Right forelimb (tissue), 1 donor: ENCODE measurements at places on chromosomes 3 and 15.

GRCh38 chr15:51199541-51199940 lies 104.8 kb upstream of the TNFAIP8L3 start:
- DNase-seq: no peak

- DNase-seq: no peak
Observed at GRCh38 chr3:108251844-108252243, 29.6 kb upstream of the IFT57 start.

DNA sequence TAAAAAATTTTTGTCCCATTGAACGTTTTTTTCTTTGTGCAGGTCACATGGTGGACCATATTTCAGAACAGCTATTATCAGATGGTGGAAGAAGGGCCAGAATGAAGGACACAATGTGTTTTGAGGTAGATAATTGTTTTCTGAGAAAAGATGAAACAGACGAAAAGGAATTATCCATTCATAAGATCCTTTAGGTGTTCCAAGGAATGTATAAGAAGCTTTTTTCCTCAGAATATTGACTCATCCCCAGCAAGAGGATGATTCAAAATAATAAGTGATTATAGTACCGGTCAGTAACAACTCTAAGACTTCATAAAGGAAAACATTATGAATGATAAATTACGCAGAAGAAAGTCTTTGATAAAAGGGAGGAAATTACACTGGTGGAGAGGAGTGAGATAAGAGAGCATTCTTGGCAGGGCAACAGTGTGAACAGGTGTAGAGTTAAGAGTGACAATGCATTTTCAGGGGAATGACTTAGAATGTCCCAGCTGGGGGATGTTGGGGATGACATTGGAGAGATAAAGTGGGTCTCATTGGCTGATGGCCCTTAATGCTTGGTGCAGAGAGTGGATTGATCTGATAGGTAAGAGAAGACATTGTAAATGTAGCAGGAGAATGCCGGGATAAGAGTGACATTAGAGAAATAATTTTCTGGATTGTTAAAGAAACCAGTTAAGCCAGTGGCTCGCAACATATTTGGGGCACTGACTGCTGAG lies 27.0 kb upstream of the AQP9 start:
- DNase-seq: no peak

DNA sequence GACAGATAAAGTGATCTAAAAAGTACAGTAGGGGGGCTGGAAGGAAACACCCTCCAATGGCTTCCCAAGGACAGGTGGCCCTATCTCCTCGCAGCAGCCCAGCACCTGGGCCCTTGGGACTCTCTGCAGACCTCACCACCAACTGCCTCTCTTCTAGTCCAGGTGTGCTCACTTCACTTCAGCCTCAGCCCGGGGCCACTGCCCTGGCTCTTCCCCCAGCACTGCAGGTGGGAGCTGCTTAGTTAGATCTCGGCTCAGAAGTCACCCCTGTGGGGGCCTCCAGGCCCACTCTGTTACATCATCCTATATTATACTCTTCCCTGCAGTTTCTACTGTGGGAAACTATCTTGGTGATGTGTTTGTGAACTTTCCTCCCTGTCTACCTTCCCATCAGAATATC lies 2.0 kb downstream of the KLF15 start:
- DNase-seq: no peak

- no peak for DNase-seq
Observed at GRCh38 chr3:155809181-155809580, 3.1 kb upstream of the C3orf33 start.

DNA sequence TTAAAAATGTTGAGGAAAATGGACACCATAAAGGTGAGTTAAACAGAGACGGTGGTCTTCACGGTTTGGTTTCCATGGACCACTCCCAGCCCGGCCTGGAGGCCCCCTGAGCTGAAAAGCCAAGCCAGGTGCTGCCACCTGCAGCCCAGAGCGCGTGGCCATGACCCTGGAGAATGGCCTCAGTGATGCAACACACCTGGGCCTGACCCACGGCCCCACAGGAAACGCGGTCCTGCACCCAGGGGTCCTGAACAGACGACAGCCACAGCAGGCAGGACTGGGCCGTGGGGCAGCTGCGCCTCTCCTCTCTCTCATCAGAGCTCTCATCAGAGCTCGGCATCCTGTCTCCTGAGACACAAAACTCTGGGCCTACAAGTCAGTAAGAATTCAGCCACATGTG lies 64.1 kb downstream of the NIPA2 start:
- no peak for DNase-seq

- no peak for DNase-seq
Observed at GRCh38 chr3:17201538-17201937, 316.8 kb downstream of the PLCL2 start.

GRCh38 chr15:65948383-65948782 lies 79.1 kb downstream of the RAB11A start:
- no peak for DNase-seq

DNA sequence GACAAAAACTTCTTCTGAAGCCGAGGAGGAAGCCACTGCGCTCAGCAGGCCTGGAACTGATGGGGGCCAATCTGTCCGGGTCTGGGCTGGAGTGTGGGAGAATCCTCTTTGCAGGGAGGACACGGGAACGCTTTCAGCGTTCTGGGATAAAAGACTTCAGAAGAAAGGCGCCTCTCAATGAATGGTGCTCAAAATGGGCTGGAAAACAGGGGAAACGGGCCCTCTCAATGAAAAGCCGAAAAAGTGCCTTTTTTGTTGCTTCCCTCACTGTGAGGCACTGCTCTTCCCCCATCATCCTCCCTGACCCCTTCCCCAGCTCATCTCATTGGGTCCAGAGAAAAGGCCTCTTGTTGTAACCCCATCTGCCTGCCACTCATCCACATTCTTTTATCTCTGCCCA lies 119.5 kb upstream of the LRIG1 start:
- no peak for DNase-seq

DNA sequence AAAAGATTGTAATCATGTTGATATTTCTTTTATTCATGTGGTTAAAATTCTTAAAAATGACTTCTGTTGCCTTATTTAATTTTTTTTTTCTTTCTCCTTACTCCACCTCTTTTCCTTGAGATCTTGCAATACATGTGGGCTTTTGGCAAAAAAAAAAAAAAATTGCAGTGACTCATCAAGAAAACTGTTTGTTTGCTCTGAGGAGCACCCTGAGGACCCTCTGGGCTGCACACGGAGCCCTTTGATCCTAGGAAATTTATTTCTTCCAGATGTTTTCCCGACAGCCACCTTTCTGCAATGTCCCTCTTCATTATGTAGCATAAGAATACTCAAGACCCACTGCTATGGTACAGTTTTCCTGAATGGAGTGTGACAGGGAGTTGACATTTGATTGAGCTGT lies 371.7 kb downstream of the ZBTB20 start:
- no peak for DNase-seq

DNA sequence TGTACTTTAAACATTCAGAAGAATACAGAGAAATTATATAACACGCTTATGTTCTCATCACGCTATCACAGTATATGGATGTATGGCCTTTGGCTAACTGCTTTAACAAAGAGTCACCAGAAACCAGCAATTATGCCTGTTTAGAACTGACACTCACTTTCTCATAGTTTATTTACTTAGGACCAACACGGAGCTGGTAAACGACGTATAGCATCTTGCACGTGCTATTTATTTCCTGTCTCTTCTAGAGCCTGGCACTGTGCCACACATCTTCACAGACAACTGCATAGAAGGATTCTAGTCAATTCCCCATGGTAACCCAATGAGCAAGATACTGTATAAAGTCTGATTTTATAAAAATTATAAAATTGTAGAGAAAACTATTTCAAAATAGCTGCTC lies 43.6 kb downstream of the TBC1D2B start:
- DNase-seq: no peak

GRCh38 chr15:40379853-40380252 lies 2.7 kb upstream of the KNSTRN start:
- DNase-seq: no peak

DNA sequence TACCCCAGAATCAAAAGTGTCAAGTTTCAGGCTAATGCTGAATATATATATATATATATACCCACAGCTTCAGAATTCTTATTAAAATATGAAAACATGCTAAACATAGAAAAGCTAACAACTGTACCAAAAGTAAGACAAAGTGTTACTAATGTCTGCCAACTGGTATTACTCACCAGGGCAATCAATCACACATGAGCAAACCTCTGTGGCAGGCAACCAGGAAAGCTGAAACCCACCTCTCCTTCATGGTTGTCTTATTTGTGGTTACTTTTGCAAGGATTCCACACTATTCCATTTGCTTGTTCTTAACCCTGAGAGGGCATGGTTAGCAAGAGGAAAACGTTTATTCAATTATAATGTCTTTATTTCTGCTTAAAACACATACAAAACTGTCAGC lies 512.3 kb upstream of the MDFIC2 start:
- DNase-seq: no peak

- DNase-seq: no peak
Observed at GRCh38 chr3:108985844-108986243, 32.2 kb upstream of the GUCA1C start.

DNA sequence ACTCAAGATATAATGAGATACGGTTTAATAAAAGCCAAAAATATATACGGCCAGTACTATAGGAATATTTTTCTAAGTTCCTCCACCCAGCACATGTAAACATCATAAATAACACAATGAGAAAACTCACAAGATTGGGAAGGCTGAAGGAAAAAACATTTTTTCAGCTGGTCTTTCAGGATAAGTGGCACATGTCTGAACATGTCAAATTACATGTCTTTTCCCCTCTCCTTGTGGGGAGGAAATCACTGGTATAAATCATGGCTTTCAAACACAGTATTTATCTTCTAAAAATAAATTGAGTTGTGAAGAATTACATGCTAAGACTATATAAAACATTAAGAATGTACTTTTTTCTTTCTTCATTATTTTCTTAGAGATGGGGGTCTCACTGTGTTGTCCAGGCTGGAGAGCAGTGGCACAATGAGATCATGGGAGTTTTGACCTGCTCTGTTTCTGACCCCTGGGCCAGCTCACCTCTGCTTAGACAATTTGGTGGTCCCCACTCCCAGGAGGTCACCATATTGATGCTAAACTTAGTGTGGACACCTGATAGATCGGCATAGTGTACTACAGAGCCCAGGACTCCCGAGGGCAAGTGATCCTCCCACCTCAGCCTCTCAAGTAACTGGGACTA lies 32.8 kb downstream of the ETV5 start:
- no peak for DNase-seq

- DNase-seq: no peak
Observed at GRCh38 chr3:59771768-59772181, 722.0 kb upstream of the CFAP20DC start.

- DNase-seq: no peak
Observed at GRCh38 chr3:30904996-30905395, 10.5 kb upstream of the GADL1 start.

- no peak for DNase-seq
Observed at GRCh38 chr3:154126651-154127050, 5.5 kb downstream of the ARHGEF26 start.

- no peak for DNase-seq
Observed at GRCh38 chr3:21991061-21991460, 240.1 kb upstream of the ZNF385D start.

DNA sequence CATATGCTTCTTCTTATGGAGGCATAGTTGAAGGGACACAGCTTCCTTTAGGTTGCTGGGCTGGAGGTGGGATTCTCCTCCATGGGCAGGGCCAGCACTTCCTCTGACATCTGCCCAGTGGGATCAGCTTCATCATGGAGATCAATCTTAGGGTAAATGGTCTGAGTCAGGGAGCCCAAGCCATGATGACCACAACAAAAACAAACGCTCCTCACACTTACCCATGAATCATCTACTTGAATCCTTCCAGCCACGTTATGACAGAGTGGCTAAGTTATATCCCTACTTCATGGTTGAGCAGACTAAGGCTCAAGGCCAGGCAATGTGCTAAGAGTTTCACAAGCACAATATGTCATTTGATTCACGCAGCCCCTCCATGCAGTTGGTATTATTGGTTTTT lies 87.2 kb upstream of the NMNAT3 start:
- no peak for DNase-seq

GRCh38 chr15:45586601-45587094 lies 531 bp upstream of the BLOC1S6 start:
- no peak for DNase-seq
